ENCODE measurements at places on chromosomes 11 and 22.

GRCh38 chr11:63931876-63932275, 6.9 kb upstream of the NAA40 start:
- no peak for DNase-seq

- no peak for DNase-seq
These were observed 4.8 kb upstream of the SYT8 start for GRCh38 chr11:1830004-1830321.

DNA sequence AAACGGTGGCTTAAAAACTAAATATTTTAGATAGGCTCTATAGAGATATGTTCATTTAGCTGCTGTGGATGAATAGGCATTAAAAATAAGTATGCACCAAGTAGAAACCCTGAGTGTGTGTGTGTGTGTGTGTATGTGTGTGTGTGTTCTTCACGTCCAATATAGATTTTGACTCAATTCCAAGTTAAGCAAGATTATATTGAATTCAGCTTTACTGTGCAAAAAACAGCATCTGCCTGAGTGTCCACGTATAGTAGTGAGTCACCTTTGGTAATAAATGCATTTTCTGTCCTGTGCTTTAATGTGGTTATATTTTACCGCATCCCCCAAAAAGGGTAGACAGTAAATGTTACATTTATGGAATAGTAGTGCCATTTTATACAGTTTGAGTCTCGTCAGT, 71.2 kb downstream of the PDHX start:
- DNase-seq: no peak

- no peak for DNase-seq
These were observed 17.6 kb upstream of the PPFIA1 start for GRCh38 chr11:70252844-70253243.

GRCh38 chr11:27700351-27701301, at the start of gene BDNF:
Gene BDNF, minus strand, starts transcription at chr11:27700455. Its CDS starts 41,891 bp downstream, at chr11:27658564.
- no peak for DNase-seq

GRCh38 chr11:82996966-82997606, 74.6 kb downstream of the RAB30 start:
- no peak for DNase-seq

GRCh38 chr22:26428515-26429457, at the start of gene ASPHD2:
Gene ASPHD2, plus strand, starts transcription at chr22:26429260. Its CDS starts 4,356 bp downstream, at chr22:26433616.
- DNase-seq: peak; percentile 38

GRCh38 chr11:33887886-33888285, 4.0 kb downstream of the LMO2 start:
- DNase-seq: no peak

DNA sequence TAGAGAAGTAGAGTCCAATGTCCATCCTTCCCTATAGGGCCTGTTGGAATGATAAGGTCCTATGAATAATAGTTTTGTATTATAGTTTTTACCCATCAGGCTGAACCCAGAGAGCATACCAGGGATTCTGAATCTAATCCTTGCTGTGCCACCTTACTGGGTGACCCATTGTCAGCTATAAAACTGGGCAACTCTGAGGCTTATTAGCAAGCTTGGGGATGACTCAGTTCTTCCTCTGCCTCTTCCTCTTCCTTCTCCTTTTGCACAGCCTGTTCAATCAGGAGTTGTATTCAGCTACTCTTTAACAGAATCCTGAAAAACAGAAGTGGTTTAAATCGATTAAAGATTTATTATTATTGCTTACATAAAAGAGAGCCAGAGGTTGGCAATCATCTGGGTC, 8.9 kb downstream of the HEPHL1 start:
- DNase-seq: no peak

- DNase-seq: no peak
These were observed 68.3 kb downstream of the NFAM1 start for GRCh38 chr22:42363892-42364291.

- DNase-seq: no peak
These were observed 7.4 kb upstream of the CDC42BPG start for GRCh38 chr11:64851831-64852351.

DNA sequence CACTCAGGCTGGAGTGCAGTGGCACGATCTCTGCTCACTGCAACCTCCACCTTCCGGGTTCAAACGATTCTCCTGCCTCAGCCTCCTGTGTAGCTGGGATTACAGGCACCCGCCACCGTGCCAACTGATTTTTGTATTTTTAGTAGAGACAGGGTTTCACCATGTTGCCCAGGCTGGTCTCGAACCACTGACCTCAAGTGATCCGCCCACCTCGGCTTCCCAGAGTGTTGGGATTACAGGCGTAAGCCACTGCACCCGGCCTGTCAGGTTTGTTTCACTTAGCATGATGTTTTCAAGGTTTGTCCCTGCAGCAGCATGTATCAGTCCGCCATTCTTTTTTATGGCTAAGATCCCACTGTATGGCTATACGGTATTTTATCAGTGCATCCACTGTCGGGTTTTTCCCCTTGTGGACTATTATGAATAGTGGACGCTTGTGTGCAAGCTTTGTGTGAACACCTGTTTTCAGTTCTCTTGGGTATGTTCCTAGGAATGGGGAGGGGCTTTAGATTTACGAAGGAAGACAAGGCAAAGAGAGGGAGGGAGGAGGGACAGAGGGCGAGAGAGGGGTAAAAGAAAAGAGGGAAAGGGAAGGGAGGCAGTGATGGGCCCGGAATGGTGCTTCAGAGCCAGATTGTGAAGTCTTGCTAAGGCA, 13.9 kb upstream of the CDC42EP2 start:
- no peak for DNase-seq

GRCh38 chr11:20116825-20117224, 43.5 kb downstream of the DBX1 start:
- no peak for DNase-seq

DNA sequence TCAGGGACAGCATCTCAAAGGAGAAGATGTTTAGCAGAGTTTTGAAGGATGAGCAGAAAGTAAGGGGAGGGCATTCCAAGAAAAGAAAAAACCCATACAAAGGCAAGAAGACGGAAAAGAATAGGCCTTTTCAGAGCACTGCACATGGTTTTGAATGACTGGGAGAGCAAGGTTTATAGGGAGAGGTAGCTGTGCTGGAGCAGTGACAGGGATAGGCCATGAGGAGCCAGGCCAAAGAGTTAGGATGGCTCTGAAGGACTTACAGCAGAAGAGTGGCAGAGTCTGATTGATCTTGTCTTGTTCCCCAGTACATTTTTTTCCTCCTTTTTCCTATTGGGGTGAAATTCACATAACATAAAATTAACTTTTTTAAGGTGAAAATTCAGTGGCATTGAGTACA, 55.8 kb upstream of the PAK1 start:
- DNase-seq: no peak

- DNase-seq: no peak
These were observed 31.0 kb downstream of the PACS1 start for GRCh38 chr11:66101066-66101464.

DNA sequence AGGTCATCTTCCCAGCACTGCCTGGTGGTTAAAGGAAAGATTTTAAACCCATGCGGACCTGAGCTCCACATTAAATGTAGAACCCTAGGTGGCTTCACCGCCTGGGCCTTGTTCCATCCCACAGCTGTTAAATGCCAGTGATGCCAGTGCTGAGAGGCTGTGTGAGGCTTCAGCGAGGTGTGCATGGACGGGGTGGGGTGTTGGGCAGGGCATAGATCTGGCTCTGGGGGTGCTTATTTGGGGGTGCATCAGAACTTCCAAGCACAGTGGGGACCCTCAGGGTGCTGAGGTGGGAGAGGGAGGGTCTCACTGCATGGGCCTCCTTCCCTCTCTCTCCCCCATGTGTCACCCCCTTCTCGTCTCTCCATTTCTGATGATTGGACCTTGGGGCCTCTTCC, 90.1 kb upstream of the B3GAT1 start:
- no peak for DNase-seq

GRCh38 chr22:29385748-29386147, 2.6 kb downstream of the AP1B1 start:
- no peak for DNase-seq

DNA sequence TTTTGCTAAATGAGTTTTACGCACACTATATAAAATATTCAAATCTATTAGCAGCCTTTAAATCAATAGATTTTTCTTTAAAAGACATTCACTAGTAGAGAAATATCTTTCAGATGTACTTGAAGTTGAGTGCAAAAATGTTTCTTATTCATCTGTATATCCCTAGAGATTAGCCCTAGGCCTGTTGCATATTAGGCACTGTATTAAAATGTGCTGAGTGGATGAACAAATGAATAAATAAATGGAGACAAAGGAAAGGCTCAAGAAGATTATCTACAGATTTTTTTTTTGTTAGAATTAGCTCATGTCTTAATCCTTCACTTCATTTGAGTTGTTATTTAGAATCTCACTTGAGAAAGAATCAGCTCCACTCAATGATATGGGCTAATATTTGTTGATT, 12.0 kb upstream of the MMP13 start:
- DNase-seq: no peak

GRCh38 chr11:68584097-68584496, 100.2 kb upstream of the GAL start:
- no peak for DNase-seq

- no peak for DNase-seq
These were observed 717 bp downstream of the MRGPRE start for GRCh38 chr11:3231550-3231850.

DNA sequence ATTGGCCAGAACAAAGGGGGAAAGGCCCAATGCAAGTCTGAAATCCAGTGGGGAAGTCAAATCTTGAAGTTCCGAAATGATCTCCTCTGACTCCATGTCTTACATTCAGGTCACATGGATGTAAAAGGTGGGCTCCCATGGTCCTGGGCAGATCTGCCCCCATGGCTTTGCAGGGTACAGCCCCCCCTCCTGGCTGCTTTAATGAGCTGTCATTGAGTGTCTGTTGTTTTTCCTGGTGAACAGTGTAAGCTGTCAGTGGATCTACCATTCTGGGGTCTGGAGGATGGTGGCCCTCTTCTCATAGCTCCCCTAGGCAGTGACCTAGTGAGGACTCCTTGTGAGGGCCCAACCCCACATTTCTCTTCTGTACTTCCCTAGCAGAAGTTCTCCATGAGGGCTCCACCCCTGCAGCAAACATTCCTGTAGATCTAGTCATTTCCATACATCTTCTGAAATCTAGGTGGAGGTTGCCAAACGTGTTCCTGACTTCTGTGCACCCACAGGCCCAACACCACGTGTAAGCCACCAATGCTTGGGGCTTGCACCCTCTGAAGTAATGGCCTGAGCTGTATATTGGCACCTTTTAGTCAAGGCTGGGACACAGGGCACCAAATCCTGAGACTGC, 9.3 kb downstream of the CARD18 start:
- no peak for DNase-seq

GRCh38 chr11:14454861-14455632, 44.6 kb downstream of the COPB1 start:
- peak; percentile 19 for DNase-seq

DNA sequence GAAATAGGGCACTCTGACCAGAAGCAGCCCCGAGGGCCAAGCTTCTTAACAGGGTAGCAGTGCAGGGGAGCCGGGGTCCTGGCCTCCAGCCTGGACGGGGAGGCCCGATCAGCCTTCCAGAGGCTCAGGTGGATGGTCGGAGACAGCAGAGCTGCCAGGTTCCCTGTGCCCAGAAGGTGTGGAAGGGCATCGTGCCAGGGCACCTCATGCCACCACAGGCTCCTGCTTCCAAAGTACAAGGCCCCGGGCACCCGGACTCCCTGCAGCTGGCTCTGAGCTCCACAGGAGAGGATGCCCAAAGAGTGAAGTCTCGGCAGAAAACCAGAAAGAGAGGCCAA, 14.3 kb downstream of the EHD1 start:
- DNase-seq: no peak

DNA sequence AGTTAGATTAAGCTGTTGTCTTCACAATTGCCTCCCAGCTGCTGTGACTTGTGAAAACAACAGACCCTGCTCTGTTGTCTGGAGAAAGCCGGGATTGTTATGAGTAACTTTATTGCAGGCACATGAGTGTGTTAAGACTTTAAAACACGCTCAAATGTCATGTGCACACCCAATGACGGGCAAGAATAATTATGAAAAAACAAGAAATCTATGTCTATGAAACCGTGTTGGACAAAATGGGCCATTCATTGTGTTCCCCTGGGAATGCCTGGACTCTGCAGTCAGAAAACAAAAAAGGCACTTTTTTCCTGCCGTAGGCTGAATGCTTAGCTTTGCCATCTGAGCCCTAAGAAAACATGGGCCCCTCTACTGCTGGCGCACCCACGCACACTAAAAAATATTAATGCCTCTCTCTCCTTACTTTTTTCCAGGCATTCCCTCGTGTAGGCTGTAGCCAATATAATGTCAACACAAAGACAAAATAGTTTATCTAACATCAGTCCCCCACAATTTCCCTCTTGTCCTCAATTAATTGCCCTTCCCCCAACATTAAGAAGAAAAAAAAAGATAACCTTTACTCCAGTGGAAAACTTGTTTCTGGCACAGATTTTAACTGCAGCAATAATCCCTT, 207.9 kb downstream of the SOX6 start:
- no peak for DNase-seq

GRCh38 chr11:75767228-75767572, 1.4 kb upstream of the DGAT2 start:
- DNase-seq: no peak

DNA sequence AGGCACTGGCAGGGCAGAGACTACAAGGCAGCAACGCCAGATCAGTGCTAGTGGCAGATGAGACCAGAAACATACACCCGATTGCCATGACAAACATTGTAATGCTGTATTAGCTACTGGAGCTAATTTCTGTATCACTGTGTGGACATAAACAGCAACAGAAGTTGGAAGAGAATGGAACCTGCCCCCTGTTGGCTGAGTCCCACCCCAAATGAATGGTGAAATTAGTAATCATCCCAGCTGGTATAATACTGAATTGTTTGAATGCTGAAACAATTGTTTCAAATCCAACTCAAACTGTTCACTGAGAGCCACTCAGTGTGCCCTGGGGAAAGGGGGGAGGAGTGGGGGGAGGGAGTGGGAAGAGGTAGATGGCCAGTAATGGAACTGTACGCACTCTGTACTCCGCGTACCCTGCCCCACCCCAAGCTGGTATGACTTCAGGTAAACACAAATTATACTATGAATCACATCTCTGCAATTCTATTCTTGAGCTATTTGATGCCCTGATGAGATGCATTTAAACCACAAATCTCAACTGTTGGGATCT, 11.2 kb upstream of the BIRC3 start:
- DNase-seq: no peak

DNA sequence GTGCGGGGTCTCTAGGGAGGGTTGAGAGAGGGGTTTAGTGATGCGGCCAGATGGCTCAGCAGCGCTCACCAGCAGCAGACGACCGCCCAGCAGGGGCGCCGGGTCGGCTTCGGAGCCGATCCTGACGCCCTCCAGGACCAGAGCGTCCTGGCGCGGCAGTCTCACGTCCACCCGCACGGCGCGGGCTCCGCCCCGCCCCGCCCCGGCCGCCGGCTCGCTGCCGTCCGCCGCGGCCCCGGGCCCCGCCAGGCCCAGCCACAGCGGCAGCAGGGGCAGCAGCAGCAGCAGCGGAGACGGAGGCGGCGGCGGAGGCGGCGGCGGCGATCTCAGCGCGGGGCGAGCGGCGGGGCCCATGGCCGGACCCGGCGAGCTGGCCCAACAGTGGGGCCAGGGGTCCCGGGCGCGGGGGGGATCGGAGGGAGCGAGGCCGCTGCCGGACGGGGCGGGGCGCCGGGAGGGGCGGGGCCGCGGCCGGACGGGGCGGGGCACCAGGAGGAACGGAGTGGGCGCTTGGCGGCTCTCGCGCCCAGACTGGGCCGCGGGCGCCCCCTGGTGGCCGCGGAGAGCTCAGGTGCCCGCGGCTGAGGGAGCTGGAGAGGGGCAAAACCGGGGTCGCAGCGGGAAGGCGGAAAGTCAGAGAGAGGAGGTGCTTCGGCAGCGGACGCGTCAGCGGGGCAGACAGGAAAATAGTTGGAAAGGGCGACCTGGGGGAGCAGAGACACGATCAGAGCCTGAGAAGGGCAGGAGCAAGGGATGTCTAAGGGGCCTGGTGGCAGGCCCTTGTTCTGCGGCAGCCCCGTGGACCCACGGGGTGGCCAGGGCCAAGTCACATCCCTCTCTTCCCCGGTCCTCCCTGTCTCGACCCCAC, at the start of gene RNF215:
Gene RNF215 (minus strand): TSS at position 452 of the 868 bp plus-strand sequence. CDS start 98 bp downstream, at position 354.
- peak; percentile 39 for DNase-seq

All from NCI-H1694 treated with DMSO at 0.1 percent for 48 hours (cell line).